ENCODE measurements at places on chromosomes 7 and 10.

GRCh38 chr10:29783201-29783947 lies 148.6 kb upstream of the SVIL start:
- DNase-seq = no peak

DNA sequence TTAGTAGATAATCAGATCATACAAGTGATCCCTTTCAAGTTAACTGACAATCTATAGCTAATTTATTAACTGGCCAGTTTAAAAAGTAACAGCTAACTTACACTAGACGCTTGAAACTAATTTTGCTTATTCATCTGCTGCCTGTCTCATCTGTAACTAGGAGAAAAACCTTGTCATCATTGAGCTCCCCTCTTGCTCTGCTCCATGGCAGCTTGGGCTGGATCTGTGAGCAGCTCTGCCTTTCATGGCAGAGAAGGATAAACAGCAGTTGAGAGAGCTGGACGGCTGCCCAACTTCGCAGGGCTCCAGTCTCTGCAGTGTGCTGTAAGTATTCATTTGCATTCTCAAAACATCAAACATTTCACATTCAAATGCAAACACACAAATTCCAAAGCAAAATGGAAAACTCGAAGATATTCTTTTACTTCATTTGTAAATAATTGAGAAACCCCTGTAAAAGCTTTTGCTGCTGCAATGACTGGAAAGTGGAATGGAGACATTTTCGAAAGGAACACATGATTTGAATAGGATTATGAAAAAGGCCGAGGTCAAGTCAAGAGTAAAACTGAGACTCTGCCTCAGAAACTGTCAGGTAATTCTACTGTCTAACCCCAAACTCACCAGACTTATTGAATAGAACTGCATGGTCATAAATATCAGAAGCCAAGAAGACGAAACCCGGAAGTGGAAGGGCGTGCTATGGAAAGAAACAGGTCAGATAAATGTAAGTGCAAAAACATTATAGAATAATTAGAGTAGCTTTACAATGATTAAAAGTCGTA lies 17.6 kb downstream of the SLC35B4 start:
- no peak for DNase-seq

GRCh38 chr10:79995979-79996634 lies 47.2 kb upstream of the SFTPD start:
- no peak for DNase-seq

GRCh38 chr10:49516216-49516970 lies 22.5 kb downstream of the ERCC6 start:
- no peak for DNase-seq

GRCh38 chr10:104614245-104614831 lies 26.8 kb upstream of the SORCS3 start:
- no peak for DNase-seq
